Smooth muscle cell of bladder (primary cell): ENCODE measurements at places on chromosomes 12 and 14. TPM values are rescaled to one million over a fixed set of nuclear protein-coding genes. Genes with fewer than 3 reads are reported as not detected.

MYF5 gene
- not detected in 2 replicates for total RNA-seq

KRT6B gene
- total RNA-seq = 0.14 and 0.18 TPM in 2 replicates

SH2B3 gene
- 10.2 and 12.2 TPM in 2 replicates for total RNA-seq

AVPR1A gene
- under 0.01 and 0.18 TPM in 2 replicates for total RNA-seq

PRB2 gene
- total RNA-seq = not detected in 2 replicates

RHEBL1 gene
- 0.28 TPM in 1 of 2 replicates, not detected in the other for total RNA-seq

GZMB gene
- not detected in 2 replicates for total RNA-seq

SDR9C7 gene
- total RNA-seq = under 0.01 TPM in 1 of 2 replicates, not detected in the other

POTEG gene
- not detected in 2 replicates for total RNA-seq

SIRT4 gene
- 1.00 and 2.5 TPM in 2 replicates for total RNA-seq

POP5 gene
- 30.8 and 32.0 TPM in 2 replicates for total RNA-seq

SERPINA3 gene
- 8.0 and 10.5 TPM in 2 replicates for total RNA-seq

GLT8D2 gene
- total RNA-seq = 56.2 and 75.8 TPM in 2 replicates
